Stimulated activated CD8-positive, alpha-beta memory T cell treated with anti-CD3 and anti-CD28 coated beads, Interleukin-2, amount 100 ng/mL, for 1 hour (primary cell): ENCODE measurements at places on chromosomes 1 and 21.

GRCh38 chr1:150536836-150537731 is 12.1 kb upstream of the ADAMTSL4 start:
- DNase-seq, result no peak

DNA sequence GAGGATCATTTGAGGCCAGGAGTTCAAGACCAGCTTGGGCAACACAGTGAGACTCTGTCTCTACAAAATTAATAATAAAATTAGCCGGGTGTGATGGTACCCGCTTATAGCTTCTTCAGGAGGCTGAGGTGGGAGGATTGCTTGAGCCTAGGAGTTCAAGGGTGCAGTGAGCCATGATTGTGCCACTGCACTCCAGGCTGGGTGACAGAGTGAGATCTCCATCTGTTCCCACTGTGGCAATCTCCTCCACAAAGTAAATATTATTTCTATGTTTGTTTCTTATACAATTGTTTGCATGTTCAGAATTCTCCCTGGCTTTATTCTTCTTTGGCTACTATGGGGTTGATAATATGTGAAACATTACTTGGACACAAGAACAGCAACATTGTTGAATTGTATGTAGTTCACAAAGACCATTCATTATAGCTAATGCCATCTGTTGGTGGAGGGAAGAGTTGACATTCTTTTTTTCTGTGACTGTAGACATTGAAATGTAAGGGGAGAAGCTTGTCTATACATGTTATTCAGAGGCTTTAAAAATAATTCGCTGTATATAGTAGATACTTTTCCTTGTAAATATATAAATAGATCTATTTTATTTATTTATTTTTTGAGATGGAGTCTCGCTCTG is 47.8 kb upstream of the SRSF10 start:
- DNase-seq, result no peak

DNA sequence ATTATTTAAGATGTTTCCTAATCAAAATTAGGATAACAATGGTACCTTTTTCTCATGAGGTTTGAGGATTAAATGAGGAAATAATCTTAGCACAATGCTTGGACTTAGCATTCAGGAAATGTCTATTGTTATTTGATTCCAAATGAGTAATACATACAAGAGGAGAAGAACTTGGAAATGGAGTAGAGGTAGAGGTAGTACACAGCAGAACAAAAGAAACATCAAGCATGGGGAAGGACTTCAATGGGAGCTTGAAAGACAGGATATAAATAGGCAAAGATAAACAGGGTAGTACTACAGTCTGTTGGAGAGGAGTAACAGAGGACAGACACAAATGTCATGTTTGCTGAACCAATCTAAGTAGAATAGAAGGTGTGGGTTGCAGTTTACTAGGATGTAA is 59.5 kb upstream of the RGS2 start:
- no peak for DNase-seq

GRCh38 chr1:172967936-172968335 is 82.8 kb downstream of the TNFSF18 start:
- no peak for DNase-seq

GRCh38 chr1:18890706-18891425 is 11.5 kb downstream of the ALDH4A1 start:
- no peak for DNase-seq

DNA sequence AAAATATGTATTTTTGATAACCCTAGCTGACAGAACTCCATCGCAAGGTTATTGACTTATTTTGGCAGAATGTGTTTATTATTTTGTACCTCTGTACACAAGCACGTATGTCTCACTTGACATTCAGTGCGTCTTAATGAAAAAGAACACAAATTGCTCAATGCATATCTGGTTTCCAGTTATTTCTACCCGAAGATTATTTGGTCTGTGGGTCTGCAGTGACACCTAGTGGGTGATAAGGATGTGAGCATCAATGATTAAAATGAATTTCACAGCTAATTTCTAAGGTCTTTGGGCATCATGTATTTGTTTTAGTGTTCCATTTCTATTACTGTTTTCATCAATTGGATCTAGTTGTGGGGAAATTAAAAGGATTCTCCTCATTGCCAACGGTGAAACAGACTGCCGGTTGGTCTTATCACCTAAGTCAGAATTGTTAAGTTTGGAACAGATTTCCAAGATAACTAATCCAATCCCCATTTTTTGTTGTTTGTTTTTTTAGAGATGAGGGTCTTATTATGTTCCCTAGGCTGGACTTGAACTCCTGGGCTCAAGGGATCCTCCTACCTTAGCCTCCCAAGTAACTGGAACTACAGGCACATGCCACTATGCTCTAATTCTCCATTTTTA is 13.9 kb downstream of the DDX20 start:
- no peak for DNase-seq

- peak; percentile 20 for DNase-seq
Measured at GRCh38 chr1:52842643-52843310, at the start of gene ZYG11A. ZYG11A (plus strand) TSS chr1:52842760; CDS start chr1:52842884, 124 bp downstream.

DNA sequence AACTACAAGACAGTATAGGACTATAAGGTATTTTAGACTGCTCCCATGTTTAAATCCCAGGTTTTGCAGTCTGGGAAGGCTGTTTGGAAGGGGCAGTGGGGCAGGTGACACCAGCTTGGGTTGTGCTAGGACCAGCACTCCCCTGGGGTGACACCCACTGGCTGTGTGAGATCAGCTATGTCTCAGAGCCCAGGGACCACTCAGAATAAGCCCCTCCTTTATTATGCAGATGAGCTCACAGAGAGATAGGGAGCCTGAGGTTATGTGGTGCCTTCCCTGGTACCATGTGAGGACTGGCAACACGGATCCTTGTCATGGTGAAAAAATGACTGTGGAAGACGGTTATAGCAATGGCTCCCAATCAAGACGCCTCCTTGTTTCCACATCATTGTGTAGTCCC is 71.0 kb downstream of the NENF start:
- DNase-seq, result no peak

DNA sequence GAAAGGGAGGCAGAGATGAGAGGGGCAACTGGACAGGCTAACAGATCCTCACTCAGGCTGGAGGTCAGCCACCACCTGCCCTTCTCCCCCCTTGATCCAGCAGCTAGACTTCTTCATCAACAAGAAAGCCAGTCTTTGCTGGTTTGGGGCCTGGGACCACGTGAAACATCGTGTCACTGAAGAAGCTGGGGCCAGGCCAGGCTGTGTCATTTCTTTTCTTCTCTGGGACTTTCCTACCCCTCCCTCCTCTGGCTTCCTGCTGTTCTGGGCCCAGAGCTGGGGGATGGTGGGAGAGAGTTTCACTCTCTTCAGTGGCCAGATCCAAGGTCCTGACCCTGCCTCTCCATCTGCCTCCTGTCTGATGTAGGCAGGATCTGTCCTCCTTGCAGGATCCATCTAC is 18.1 kb upstream of the SLC26A9 start:
- no peak for DNase-seq

DNA sequence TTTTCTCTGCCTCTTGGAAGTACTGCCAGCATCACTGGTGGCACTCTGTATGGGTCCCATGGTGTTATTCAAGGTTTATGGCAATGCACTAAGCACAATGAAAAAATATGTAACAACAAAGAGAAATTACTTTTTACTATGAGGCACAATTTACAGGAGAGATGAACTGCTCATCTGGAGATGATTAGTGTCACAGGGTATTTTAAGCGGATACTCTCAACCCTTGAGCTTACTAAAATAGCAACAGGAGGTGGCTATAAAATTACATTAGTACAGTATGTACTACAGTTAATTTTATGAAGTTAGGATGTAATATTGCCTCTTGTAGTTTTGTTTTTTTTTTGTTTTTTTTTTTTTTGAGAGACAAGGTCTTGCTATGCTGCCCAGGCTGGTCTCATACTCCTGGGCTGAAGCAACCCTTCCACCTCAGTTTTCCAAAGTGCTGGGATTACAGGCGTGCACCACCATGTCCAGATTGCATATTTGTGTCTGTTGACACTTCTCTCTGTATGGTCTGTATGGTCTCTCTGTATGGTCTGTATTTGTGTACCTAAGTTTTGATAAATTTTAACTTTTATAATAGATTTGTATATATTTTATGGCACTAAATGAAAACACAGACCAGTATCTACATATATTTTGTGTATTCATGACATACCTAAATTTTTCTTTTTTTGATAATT is 175.6 kb upstream of the HP1BP3 start:
- no peak for DNase-seq

DNA sequence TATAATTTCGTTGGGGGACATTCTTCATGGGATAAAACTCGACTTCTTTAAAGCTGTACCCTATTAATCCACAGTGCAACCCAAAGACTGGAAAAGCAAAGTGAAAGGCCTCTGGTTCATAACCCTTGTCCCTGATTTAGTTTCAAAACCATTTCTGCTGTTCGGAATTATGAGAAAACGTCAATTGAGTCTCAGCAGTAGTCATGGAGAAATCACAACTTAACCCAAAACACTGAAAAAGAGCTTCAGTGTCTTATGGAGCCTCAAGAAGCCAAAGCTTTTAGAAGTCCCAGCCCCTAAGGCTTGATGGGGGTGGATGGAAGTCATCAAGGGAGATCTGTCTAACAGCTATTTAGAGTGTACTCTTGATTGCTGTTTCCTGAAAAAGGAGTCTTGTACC is 73.5 kb upstream of the VCAM1 start:
- no peak for DNase-seq

GRCh38 chr1:40315795-40316594 is 1.1 kb downstream of the COL9A2 start:
- DNase-seq, result no peak

DNA sequence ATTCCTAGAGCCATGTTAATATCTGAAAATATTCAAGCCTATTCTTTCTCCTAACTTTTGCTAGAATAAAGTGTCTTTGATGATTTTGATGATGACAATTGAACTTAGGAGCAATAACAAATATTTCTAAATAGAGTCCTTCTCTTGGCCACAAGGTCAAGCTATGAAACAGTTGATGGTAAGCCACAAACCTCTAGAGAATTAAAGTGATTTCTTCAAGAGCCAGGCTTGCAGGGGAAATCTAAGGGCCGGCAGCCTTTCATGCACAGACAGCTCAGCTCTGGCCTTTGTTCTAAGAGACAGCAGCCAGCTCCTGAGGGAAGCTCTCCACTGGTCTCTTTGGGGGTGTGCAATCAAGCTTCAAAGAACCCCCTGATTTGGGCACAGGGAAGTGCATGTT is 59.0 kb downstream of the SUSD4 start:
- DNase-seq, result no peak

DNA sequence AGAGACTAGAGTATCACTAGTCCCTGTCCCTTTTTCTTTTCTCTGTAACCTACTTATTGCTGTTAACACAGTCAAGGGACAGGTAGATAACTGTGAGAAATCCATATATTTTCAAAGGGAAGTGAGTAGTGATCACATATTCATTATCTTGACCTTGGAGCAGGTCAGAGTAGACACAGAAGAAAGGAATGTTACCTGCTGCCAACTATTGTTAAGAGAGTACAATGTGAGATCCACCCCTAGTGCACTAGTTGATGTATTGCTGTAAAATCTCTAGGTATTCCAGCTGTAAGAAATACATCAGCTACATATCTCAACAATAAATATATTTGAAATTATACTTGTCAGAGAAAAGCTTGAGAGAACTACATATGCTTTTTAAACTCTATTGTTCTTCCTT is 68.7 kb upstream of the ADGRL2 start:
- no peak for DNase-seq

DNA sequence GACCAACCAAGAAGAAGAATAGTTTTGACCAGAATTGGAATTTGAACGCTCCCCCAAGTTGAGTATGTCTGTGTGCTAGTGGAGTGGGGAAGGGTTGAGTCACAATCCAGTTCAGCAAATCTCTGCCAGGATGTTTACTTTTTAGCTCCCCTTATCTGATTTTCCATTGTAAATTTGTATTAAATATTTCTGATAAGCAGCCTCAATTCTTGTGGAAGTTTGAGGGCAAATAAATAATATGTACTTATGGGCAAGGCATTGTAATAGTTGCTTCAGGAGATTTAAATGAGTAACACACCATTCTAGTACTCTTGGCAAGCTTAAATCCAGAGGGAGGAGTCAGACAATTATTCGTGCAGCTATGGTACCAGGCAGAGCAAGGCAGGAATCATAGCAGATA is 14.4 kb downstream of the CXADR start:
- DNase-seq, result no peak

DNA sequence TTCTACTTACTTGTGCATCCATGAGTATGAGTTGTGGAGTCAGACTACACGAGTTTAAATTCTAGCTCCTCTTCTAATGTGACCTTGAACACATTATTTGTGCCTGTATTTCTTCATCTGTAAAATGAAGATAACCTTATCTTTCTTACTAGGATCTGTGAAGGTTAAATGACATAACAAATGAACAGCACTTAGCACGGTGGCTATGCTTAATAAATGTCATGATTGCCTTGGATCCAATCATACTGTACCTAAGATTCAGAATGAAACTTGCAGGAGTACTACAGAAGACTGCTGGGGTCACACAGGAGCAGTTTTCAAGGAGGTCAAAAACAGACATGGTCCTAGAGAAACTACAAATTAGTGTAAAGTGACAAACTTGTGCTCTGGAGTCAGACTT is 22.2 kb upstream of the ALG14 start:
- DNase-seq, result no peak

DNA sequence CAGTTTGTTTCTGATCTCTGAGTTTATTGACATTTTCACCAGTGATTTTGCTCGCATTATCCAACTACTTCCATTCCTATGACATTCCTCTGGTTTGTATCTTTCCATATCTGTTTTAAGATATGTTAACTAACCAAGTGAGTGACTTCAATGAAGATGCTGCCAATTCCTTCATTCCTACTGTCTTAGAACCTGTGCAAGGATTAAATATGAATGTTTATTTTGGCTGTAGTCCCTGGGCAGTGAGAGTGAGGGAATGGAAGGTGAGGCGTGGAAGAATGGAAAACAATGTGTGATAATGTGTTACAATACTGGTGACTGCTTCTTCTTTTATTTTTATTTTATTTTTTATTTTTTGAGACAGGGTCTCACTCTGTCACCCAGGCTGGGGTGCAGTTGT is 183.0 kb downstream of the SDCCAG8 start:
- DNase-seq, result no peak

DNA sequence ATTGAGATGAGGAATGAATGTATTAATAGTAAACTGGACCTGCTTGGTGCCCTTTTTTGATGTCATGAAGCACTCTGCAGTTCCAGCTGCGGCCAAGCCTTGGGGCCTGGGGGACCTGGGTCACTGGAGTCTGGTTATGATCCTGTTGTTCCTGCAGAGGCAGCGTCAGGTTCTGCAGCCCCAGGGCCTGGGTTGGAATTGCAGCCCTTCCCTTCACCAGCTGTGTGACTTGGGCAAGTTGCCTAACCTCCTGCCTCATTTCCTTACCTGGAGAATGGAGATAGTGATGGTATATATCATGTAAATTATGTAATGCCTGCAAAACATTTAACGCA is 9.1 kb upstream of the ATP5PO start:
- no peak for DNase-seq
